ENCODE measurements at places on chromosomes 2 and 18.

DNA sequence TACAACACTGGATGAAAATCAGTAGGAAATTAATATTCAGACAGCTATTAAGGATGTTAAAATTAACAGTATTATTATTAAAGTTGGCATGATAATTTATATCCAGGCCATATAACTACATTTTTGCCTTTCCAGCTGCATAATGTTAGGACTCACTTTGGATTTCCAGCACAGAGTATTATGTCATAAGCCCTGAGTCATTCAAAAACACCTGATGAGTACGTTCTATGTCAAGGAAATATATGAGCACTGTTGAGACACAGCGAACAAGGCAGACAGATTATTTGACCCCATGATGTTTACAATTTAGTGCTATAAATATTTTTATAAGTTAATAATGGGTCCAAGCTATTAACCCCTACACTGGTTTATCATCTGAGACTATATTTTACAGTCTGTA is 59.8 kb upstream of the RIT2 start:
- DNase-seq = no peak

DNA sequence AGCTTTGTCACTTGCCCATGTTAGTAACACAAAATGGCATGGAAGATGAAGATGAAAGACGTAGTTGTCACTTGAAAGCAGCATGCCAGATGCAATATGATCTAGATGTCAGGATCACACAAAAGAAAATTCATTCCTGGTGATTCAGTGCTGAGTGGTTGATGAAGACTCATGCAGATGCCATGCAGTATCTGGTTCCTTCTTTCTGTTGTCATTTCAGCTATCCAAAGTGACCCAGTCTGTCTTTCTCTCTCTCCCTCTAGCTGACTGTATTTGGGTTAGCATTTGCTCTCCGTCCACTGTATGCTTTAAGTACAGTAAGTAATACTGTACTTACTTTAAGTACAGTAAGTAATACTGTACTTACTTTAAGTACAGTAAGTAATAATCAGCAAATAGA is 50.4 kb downstream of the TTN start:
- DNase-seq = no peak

GRCh38 chr2:68835621-68836020 is 35.6 kb downstream of the BMP10 start:
- DNase-seq = no peak

DNA sequence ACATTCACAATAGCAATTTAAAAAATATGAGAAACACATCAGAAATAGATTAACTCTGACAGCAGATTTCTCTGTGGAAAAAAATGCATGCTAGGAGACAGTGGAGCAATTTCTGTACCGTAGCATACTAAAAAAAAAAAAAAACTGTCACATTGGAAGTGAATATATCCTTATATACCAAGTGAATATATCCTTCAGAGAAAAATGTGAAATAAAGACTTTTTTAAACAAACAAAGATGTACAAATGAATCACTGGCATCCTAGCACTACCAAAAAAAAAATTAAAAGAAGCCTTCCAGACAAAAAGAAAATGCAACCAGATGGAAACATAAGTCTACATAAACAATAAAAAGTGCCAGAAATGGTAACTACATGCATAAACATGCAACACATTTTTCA is 169.4 kb downstream of the NBAS start:
- no peak for DNase-seq

- DNase-seq = no peak
Observed at GRCh38 chr2:207253666-207254345, 88.1 kb upstream of the KLF7 start.

GRCh38 chr2:937530-937929 is 13.1 kb upstream of the SNTG2 start:
- DNase-seq = no peak

DNA sequence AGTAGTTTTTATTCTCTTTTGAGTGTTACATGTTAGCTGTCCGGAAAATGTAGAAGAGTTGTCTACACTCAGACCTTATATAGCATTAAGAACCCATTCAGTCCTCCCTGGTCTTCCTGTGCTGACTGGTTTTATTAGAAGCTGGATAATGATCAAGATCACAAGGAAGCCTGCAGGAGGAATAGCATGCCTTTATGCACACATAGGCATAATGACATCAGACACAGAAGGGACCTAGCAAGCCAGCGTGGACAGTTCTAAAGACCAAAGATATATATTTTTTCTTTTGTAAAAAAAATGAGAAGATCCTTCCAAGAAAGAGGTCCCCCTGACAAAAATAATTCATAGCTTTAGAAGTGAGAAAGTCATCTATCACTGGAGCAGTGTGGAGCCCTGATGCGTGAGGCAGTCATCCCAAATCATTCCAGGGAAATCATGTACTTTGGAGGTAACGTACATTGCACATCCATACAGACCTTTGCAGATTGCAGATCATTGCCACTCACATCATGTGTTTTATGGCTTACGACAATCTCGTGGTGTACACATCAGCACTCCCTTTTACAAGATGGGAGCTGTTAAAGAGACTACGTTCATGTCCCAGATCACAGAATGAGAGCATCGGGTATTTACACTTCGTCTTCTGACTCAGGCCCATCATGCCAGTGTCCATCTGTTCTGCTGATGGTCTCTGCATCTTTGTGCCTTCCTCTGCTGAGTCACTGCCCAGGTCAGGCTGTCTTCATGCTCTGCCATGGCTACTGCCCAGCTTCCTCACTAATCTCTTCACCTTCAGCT is 334.0 kb downstream of the SOCS6 start:
- DNase-seq = no peak

Data from HuH-7.5 (cell line).